ENCODE measurements at places on chromosomes 1 and 21.

DNA sequence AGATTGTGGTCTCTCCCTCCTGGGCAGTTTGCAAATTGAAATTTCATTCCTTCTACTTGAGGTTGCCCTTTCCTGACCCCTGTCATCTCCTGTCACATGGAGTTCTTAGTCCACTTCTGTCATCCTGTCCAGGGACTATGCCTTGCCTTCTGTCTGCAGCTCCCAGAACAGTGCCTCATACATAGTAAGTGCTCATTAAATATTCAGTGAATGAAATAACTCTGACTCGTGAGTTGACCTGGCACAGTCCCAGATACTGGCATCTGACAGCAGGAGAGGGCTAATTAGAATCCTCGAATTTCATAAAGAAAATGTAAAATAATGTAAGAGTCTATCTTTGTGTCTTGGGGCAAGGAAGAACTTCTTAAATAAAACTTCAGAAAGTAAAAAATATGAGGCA is 50.8 kb downstream of the CNIH3 start:
- no peak for DNase-seq

DNA sequence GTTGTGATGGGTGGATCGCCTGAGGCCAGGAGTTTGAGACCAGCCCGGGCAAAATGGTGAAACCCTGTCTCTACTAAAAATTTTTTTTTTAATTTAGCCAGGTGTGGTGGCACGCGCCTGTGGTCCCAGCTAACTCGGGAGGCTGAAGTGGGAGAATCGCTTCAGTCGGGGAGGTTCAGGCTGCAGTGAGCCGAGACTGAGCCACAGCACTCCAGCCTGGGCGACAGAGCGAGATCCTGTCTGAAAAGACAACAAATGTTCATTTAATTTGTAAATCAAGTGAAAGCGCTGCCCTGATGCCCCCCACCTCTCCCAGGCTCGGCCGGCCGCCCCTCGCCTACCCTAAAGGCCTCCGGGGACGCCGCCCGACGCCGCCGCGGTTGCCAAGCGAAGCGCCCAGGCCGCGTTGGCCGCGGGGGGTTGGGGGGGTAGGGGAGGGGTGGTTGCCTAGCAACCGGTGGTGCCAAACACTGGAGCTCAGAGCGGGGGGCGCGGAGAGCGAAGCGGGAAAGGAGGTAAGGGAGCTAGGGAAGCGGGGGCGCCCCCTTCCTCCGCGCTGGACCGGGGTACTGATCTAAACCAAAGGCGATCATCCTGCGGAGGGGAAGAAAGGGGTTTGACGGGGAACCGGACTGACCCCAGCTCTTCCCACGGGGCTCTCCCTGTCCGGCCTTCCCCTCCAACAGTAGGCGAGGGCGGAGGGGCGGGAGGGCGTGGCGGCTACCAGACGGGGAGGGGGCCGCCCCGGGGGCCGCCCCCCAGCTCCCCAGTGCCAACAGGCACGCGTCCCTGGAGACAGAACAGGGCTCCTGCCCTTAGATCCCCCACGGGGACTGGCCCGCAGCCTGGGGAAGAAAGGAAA is at the start of gene TEKT2:
TEKT2 (plus strand) TSS at position 460 of the 862 bp plus-strand sequence. CDS start 828 bp downstream, outside the sequence.
- DNase-seq = no peak

DNA sequence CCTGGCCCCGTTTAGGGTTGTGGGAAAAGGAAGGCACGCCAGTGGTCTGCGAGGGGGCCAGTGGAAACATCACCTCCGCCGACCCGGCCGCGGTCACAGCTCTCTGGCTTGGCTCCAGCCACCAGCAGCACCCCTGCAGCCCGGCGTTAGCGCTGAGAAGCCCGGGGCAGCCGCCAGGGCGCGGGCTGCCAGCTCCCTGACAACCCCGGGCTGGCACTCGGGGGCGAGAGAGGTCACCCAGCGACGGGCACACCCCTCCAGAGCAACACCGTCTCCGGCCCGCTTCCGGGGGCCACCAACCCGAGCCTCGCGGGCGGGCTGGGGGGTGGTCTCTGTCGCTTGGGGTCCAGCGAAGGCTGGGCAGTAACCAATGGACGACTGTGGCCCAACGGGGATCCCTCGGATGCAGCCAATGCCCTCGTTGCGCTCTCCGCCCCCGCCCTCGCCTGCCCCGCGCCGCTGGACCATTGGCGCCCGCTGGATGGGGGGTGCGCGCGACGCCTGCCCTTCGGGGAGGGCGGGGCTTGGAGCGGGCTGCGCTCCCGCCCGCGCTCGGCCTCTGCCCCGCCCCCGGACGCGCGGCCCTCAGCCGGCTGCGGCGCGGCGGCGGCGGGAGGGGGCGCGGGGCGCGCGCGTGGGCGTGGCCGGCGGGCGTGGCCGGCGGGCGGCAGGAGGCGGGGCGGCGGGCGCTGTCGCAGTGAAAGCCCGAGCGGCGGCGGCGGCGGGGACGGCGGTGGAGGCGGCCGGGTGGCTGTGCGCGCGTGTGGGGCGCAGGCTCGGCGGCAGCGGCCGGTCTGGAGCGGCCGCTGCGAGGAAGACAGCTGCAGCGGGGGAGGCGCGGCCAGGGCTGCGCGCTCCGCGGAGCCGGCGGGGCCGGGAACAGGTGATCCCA is at the start of gene MAN1C1:
MAN1C1 (plus strand) TSS at position 697 of the 892 bp plus-strand sequence. CDS start 1,007 bp downstream, outside the sequence.
- peak; percentile 77 for DNase-seq

- DNase-seq = peak; percentile 55
Measured at GRCh38 chr1:206430031-206430983, 40.0 kb upstream of the IKBKE start.

DNA sequence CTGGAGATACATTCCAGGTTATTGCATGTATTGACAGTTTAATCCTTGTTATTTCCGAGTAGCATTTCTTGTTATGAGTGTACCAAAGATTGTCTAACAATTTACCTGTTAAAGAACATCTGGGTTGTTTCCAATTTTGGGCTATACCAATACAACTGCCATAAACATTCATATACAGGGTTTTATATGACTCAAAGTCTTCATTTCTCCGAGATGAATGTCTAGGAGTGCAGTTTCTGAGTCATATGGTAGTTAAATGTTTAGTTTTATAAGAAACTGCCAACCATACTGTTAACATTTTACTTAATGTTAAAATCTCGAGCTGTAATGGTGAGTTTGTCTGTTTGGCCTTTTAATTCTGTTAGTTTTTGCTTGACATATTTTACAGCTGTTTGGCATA is 10.0 kb downstream of the RAB4A start:
- DNase-seq = no peak

DNA sequence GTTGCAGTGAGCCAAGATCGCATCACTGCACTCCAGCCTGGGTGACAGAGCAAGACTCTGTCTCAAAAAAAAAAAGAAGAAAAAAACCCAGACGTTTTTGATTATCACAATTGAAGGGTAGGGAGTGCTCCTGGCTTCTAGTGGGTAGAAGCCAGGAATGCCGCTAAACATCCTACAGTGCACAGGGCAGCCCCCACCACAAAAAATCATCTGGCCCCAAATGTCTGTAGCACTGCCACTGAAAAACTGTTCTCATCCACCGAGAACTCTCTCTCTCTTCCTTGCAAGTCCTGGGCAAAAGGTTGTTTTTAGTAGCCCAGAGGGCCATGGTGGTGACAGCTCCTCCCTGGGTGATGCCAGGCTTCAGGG is 35.6 kb upstream of the GPR157 start:
- DNase-seq = no peak

- no peak for DNase-seq
Measured at GRCh38 chr1:147168626-147169058, 3.6 kb downstream of the PRKAB2 start.

DNA sequence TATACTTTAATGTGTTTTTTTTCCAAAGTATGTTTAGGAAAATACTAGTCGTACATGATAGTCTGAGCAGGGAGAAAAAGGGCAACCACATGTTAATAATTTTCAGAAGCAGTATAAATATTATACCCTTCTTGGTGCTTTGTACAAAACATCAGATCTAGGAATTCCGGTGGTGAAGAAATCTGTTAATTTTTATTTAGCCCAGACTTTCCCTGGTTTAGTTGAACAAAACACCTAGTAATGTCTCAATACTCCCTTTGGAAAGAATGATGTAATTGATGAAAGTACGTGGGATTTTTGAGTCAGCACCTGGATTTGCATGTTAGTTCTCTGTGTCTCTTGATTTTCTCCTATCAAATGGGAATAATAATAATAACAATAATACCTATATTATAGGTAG is 38.4 kb upstream of the KCNK2 start:
- DNase-seq = no peak

DNA sequence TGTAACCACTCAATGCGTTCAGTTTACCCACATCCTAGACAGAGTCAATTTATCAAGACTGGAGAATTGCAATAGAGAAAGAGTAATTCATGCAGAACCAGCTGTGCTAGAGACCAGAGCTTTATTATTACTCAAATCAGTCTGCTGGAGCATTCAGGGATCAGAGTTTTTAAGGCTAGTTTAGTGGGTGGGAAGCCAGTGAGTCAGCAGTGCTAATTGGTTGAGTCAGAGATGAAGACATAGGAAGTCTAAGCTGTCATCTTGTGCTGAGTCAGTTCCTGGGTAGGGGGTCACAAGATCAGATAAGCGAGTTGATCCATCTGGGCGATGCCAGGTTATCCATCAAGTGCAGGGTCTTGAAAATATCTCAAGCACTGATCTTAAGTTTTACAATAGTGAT is 499.6 kb downstream of the MRPL39 start:
- no peak for DNase-seq

GRCh38 chr21:33117101-33117888 is 47.4 kb downstream of the OLIG1 start:
- DNase-seq = no peak

DNA sequence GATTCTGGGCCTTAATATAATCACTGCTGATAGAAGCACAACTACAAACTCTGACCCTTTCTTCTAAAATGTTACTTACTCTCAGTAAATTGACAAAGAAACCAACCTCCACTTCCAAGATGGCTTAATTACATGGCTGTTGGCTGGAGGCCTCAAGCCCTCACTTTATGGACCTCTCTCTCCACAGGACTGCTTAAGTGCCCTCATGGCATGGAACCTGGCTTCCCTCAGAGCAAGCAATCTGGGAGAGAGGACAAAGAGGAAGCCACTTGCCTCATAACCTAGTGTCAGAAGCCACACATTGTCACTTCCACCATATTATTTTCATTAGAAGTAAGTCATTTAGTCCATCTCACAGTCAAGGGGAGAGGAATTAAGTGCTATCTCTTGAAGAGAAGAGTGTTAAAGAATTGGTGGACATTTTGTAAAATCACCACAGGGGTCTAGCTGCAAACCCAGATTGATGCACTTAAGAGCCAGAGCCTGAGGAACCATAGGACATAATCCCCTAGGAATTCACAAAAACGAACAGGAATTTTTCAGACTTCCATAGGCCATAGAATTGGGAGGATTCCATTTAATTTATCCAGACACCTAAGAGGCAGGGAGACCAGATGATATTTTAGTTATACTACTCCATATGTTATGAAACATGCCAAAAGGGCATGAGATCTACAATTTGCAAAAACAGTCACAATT is 97.5 kb upstream of the TNFSF4 start:
- no peak for DNase-seq

DNA sequence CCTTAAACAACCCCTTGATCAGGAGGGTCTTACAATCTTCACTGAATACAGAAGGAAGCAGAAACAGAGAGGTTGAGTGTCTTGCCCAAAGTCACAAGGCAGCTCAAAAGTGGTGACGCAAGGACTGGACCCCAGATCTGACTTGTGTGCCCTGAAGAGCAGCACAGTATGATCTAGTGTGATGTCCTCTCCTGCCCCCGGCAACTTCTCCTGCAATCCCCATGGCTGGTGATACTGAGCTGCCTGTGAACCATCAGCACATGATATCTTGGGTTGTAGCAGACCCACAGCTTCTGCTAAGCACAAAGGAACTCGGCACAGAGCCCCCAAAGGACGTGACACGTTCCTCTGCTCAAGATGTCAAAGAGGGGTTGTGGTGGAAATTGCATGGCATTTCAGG is 51.2 kb upstream of the EDN2 start:
- no peak for DNase-seq

DNA sequence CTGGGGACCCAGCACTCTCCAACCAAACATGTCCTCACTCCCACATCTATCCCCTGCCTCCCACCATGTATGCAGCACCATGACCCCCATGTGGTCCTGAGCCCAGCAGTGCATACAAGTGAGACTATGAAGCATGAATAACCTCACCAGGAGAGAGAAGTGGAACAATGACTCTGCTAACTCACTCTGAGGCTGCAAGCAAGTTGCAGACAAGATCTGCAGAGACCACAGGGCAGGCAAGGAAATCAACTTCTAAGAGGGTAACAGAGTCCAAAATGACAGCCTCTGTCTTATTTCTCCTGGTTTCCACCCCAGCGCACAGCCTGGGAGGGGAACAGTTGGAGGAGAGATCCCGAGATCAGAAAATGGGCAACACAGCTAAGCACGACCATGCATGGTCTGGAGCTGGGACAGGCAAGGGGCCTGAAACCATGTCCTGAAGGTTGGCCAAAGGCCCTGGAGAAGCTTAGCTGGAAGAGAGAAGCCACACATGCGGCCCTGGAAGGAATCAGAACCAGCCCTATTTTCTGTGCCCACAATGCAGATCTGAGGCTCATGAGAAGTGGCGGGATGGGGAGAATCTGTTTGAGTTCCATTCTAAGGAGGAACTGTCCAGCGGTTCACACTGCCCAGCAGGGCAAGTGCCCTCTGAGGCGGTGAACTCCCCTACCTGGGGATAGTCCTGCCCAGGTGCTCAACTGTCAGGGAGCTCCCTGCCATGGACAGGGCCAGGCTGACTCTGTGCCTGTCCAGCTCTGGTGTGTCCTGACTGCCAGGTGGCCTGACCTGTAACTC is 12.5 kb upstream of the REN start:
- no peak for DNase-seq

GRCh38 chr1:31387612-31388011 is 14.7 kb upstream of the FABP3 start:
- no peak for DNase-seq

- DNase-seq = no peak
Measured at GRCh38 chr1:116089870-116090269, 21.3 kb upstream of the MAB21L3 start.

DNA sequence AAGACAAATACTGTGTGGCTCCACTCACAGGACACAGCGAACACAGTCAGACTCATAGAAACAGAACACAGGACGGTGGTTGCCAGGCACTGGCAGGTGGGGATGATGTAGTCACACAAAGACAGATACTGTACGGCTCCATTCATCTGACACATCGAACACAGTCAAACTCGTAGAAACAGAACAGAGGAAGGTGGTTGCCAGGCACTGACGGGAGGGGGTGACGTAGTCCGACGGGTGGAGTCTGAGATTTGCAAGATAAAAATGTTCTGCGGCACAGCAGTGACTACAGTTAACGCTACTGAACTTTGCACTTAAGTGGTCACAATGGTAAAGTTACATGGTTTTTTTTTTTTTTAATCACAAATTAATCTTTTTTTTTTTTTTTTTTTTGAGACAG is 18.7 kb downstream of the C21orf58 start:
- DNase-seq = no peak

GRCh38 chr1:117473063-117473462 is 105.8 kb downstream of the MAN1A2 start:
- no peak for DNase-seq
